ENCODE measurements at places on chromosomes 2 and 18.

DNA sequence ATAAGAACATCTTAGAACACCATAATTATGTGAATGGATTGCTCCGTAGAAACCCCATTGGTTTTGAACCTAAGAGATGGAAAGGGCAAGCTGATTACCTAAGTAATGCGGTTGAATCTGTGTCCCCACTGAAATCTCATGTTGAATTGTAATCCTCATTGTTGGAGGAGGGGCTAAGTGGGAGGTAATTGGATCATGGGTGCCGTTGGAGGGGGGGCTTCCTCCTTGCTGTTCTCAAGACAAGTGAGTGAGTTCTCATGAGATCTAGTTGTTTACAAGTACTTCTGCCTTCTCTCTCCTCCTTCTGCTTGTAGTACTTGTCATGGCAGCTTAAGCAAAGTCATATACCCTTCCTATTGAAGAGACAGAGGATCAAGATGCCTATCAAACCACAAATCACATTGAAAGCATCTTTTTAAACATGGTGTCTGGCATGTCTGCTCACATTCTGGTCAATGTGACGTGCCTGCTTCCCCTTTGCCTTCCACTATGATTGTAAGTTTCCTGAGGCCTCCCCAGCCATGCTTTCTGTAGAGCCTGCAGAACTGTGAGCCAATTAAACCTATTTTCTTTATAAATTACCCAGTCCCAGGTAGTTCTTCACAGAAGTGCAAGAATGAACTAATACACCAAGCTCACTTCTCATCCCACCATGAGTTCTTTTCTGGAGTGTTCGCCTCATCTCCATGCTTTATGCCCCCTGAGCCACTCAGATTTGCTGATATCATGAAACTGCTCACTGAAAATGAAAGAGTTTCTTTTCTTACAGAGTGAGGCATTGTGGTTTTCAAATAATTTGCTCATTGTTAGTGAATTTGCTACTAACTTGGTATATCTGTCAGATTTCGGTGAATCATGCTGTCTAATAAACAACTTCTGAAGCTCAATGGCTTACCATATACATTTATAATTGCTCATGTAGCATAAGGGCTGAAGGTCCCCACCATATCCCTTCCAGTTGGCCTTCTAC lies 23.6 kb downstream of the KCNE4 start:
- no peak for DNase-seq

DNA sequence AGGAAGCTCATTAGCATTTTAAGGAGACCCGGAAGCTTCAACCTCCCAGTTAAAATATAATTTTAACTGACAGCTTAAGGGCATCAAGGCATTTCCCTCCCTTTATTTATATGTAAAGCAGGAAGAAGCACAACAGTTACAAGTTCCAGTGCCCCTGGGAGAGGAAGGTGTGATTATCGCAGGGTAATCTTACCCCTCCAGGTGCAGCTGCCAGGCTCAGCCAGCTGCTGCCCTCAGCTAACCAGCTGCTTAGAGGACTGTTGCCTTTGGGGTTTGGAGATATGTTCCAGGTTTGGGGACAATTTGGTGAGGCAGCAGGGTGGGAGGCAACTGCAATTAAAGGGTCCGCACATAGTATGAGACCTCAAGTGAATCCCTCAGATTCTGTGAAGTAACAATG lies 55.3 kb upstream of the SETBP1 start:
- DNase-seq: no peak

- DNase-seq: no peak
Observed at GRCh38 chr18:75351409-75351808, 76.1 kb downstream of the SMIM21 start.

DNA sequence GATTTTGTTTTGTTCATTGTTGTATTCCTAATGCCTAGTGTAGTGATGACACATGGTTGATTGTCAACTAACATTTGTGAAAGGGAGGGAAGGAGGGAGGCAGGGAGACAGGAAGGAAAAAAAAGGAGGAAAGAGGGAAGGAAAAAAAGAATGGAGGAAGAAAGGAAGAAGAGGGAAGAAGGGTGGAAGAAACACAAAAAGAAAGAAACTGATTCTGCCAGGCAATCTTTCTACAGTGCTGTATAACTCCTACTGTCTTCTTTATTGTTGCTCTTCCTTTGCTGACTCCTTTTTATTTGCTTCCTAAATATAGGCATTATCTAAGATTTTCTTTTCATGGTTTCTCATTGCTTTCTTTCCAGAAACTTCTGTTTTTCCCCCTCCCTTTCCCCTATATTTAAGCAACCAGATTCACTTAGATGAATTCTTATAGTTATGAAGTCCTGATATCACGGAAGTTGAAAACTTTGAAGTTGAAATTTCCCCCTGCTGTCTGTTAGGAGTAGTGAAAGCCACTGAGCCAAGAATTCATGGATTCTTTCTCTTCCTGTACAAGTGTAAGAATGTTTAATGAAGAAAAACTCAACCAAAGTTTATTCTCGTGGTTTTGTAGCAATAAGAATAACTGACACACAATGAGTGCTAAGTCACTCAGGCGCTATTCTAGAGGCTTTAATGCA lies 305.1 kb upstream of the FSHR start:
- DNase-seq: no peak

DNA sequence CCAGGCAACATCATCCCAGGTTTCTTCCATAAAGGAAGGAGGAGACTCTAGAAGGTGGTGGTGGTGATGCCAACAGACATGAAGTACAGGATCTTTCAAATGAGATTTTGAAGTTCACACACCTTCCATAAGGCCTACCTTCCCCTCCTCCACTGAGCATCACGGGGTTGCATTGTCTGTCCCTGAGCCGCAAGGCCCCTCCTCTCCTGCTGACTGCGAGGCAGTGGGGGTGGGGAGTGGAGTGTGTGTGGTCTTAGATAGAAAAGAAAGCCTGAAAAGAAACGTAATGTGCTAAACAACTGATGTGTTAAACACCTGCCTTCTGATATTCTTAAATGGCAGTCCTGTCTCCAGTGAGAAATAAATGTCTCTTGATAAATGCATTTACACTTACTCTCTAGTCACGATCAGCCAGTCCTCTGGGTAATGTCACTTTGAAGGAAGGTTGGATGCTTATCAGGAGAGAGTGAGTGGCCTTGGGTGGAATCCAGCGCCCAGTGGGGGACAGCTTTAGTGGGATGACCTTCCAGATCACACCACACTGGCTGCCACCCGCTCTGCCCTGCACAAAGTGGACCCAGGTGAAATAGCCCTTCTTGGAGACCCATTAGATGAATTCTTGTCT lies 5.5 kb upstream of the SCYGR5 start:
- DNase-seq: no peak

DNA sequence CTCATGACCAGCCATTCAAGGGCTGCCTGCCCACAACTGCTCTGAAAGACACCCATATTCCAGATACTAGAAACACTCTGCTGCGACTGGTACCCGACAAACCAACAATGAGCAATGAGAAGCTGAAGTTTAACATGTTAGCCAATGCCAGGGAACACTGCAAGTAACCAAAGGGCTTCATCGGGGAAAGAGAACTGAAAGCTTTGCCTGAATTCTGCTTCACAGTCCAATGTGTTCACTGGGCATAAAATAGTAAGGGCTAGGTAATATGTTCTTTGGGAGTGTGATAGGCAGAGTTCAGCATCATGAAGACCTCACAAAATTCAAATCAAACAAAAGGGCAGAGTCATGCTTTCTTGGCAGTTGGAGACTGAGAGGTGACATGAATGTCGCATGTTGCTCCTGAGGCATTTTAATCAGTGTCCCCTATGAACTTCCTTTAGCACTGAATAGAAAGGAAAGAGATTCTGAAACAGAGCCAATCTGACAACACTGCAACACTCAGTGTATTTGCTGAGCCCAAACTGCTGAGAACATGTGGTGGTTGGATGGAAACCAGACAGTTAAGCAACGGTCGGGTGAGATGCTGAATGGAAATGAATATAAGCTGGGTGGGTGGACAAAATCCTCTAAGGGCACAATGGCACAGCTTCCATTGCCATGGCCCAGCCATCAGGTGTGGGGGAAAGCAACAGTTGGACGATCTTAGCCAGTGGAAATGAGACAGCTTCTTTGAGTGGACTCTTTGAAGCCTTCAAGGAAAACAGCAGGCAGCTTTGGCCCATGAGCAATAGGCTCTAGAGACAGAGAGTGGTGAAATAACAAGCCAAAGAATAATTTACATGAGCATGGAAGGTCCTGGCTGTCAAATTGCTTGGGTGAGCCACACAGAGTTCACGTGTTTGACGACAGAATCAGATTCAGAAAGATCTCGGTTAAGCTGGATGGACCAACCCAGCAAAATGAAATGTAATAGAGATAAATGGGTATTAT lies 277.5 kb downstream of the AFF3 start:
- DNase-seq: no peak

DNA sequence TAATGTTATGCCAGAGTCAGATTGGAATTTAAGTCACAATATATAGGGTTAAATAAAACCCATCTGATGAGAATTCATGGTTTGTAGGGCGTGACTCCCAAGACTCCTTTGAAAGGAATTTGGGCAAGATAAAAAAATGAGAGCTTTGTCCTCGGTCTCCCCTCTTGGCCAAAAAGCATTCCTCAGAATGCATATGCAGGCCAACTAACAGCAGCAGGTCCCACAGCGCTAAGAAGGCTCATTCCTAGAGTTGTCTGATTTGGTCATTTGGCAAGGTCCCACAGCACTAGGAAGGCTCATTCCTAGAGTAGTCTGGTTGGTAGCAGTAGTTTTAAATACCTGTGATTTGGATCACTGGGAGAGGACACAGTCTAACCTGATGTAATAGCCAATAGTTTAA lies 106.3 kb upstream of the B3GNT2 start:
- no peak for DNase-seq

- DNase-seq: no peak
Observed at GRCh38 chr18:43886341-43886740, 609.1 kb upstream of the SYT4 start.

DNA sequence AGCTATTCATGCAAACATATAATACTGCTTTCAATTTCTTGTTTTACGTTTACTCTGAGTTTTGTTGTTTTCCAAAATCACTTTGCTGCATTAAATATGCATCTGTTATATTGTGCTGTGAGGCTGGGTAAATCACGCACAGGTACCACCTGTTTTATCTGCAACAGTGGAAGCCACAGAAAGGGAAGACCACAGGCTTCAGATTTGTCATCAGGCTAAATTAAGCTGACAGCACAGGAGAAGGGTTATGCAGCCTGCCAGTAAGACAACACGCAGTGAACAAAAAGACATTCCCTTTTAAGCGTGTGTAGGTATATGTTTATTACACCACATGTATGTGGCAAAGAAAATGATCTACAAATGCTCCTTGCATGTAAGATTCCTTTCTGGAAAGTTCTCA lies 38.2 kb downstream of the ZNF516 start:
- no peak for DNase-seq

DNA sequence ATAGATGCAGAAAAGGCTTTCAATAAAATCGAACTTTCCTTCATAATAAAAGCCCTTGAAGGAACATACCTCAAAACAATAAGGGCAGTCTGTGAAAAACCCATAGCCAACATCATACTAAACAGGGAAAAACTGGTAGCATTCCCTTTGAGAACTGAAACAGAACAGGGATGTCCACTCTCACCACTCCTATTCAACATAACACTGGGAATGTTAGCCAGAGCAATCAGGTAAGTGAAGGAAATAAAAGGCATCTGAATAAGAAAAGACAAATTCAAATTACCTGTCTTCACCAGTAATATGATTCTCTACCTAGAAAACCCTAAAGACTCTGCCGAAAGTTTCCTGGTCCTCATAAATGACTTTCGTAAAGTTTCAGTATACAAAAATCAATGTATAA lies 861.0 kb upstream of the VRK2 start:
- no peak for DNase-seq

- DNase-seq: no peak
Observed at GRCh38 chr2:238169708-238170251, 11.0 kb downstream of the ERFE start.

DNA sequence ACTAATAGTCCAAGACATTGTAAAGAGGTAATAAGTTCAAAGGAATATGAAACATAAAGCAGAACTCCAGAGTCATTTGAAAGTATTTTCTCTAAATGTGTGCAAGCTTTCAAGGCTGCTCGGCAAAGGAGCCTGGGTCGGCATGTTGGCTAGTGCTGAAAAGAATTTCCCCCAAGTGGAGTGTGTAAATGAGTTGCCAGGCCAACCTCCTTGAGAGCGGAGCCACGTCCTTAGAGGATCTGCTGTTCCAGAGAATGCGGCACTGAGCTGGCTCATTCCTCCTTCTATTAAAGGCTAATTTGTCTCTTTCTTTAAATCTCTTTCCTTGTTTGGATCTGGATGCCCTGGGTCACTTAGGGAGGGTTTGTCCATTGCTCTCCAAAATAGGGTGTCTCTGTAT lies 127.5 kb downstream of the RDH14 start:
- no peak for DNase-seq

- DNase-seq: no peak
Observed at GRCh38 chr2:98155291-98155690, 68.3 kb downstream of the VWA3B start.

DNA sequence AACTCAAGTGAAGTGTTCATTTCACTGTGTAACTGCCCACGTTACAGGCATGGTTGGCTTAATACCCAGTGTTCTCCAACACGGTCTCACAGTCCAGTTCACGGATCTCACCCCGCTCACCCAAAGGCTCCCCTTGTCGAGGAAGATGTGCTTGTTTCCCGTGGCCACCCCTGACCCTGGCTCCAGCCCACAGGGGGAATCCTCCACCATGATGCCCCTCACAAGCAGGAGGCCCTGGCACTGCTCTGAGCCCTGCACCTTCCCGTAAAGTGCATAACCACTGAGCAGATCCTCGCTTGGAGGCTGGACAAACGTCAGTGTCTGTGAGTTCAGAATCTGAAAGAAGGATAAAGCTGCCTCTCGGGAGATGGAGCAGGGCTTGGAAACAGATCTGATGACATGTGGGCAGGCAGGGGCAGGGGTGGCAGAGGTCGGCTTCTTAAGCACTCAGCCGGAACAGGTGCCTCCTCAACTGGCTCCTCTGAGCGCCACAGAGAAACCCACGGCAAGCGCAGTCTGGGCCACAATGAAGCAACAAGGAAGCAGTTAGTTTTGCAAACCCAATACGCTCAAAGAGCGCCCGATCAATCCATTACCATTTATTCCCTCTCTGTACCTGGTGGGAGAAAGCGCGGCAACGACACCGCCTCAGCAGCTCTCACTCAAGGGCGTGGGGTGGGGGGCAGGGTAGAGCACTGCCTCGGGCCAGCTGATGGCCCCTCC lies 17.6 kb downstream of the HDAC4 start:
- no peak for DNase-seq

DNA sequence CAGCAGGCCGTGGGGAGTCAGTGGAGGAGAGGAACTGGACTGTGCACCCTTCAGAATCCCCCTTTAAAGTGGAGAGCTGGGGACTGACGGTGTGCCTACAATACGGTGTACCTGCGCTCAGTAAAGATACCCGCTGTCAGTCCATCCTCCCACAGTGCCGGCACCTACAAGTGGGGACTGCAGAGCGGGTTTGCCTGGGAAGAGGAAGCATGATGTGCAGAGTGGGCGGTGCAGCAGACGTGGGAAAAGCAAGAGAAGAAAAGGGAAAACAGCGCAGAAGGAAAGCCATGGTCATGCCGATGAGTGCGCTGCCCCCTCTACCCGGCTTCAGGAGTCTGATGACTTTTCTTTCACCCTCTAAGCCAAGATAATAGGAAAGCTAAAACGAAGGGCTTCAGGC lies 148.0 kb downstream of the TPO start:
- DNase-seq: no peak

- no peak for DNase-seq
Observed at GRCh38 chr2:83960371-83960770, 498.7 kb downstream of the SUCLG1 start.

All from urinary bladder (tissue), 4 donors.